ENCODE measurements at places on chromosomes 5 and 9. TPM values are rescaled to one million over a fixed set of nuclear protein-coding genes. Genes with fewer than 3 reads are reported as not detected.
A peak's percentile ranks its signal among the peaks of the same experiment; 100 is the strongest.

GRCh38 chr9:96566498-96567202 is 53.0 kb downstream of the CDC14B start:
- DNase-seq: no peak

GRCh38 chr5:163563112-163563511 is 57.7 kb downstream of the MAT2B start:
- DNase-seq: no peak

- DNase-seq: peak; percentile 69
Observed at GRCh38 chr9:129702589-129703520, 37.4 kb downstream of the PRRX2 start.

GRCh38 chr5:172488221-172488620 is 33.9 kb upstream of the SH3PXD2B start:
- no peak for DNase-seq

GRCh38 chr9:17135295-17136160 is 688 bp downstream of the CNTLN start:
- DNase-seq: no peak

GRCh38 chr9:82961504-82962125 is 101.3 kb downstream of the RASEF start:
- peak; percentile 41 for DNase-seq

- DNase-seq: no peak
Observed at GRCh38 chr5:72598401-72599064, 91.3 kb upstream of the ZNF366 start.

RANBP3L gene
- polyA plus RNA-seq: not detected

NR2F1 gene
- polyA plus RNA-seq: 65.5 TPM

SARDH gene
- polyA plus RNA-seq: 2.2 TPM
